ENCODE measurements at places on chromosomes 2 and 18.

DNA sequence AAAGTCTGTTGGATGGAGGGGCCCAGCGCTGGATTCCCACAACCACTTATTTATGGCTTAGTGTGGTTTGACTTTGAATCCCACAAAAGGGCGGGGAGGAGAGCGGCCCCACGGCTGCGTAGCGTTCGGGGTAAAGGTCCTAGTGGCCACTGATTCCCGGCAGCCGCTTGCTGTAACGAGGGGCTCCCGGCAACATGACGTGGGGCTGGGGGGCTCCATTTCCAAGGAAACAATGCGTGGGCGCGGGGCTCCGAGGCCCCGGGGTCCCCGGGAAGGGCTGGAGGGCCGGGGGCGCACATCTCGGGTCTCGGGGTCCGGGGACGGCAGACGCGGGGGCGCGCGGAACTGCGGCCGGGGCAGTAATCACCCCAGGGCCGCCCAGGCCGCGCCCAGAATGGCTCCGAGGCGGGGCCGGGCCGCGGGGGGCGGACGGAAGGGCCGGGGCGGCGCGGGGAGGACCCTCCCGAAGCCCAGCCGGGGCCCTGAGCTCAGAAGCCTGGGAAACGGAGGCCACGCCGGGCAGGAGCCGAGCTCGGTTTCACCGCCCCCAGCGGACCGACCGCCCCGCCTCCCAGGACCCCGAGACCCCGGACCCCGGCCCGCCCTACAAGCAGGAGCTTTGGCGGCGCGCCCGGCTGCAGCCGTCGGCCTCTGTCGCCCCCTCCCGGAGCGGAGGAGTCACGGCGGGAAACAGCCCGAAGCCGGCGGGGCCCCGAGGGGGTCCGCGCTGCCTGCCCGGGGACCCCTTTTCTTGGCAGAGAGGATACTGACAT, 11.9 kb upstream of the MLPH start:
- DNase-seq = peak; percentile 50

GRCh38 chr18:394987-395362, 105.5 kb downstream of the COLEC12 start:
- DNase-seq = no peak

GRCh38 chr2:78861546-78861945, 164.0 kb upstream of the REG3G start:
- DNase-seq = no peak

GRCh38 chr2:234291765-234292204, 205.1 kb downstream of the ARL4C start:
- no peak for DNase-seq

- DNase-seq = no peak
Observed at GRCh38 chr2:19256121-19256601, 102.3 kb downstream of the OSR1 start.

DNA sequence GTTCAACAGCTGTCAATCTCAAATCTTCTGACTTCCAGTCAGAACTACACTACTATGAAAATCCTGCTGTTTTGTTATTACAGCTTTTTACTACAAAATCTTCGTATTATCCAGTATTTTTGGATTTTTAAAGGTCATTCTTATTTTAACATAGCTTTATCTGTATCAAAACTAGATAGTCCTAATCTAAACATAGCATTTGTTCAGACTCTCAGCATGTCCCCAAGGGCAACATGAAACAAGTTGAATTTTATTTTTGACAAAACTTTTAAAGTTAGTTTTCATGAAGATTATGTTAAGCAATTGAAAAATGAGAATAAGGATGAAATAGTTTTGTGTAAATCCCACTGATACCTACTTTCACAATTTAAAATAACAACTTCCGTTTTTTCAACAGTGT, 48.1 kb downstream of the PDE1A start:
- no peak for DNase-seq

GRCh38 chr18:9596843-9597526, 17.4 kb downstream of the PPP4R1 start:
- no peak for DNase-seq
